ENCODE measurements at places on chromosomes 7 and 10. TPM values are rescaled to one million over a fixed set of nuclear protein-coding genes. Genes with fewer than 3 reads are reported as not detected.

CTAGE8 gene
- 1.4 TPM for polyA plus RNA-seq

ARMC10 gene
- polyA plus RNA-seq: 26.6 TPM

- peak; percentile 44 for DNase-seq
These were observed 61.0 kb upstream of the NFE2L3 start for GRCh38 chr7:26090927-26091519.

- DNase-seq: peak; percentile 91
These were observed 396.5 kb downstream of the ADRA2A start for GRCh38 chr10:111473361-111473760.

DNA sequence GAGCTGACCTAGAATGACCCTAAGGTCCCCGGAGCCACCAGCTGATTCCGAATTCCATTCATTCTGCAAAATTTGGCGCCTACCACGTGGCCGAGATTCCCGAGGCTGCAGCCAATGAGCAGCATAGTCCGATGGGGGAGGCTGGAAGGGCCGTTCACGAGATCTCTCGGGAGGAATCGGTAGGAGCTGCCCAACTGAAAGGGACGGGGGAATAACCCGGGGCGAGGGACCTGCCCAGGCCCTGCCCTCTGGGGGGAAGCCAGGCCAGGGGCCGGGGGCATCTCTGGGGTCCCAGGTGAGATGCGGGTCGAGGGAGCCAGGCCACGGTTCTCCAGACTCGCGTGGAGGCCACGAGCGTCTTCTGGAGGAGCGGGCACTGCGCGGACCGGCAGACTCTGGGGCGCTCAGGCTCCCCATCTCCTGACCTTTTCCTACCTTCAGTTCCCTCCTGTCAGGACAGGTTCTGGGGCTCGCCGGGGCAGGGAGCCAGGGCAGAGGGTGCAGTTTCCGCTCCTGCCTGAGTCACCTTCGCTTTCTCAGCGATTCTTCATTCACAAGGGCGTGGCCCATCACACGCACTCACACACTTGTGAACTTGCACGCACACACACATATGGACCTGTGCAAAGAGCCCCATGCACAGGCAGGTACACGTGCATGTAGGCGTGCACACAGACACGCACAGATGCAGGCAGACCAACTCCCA is 173.4 kb downstream of the RNF216 start:
- peak; percentile 85 for DNase-seq

DNA sequence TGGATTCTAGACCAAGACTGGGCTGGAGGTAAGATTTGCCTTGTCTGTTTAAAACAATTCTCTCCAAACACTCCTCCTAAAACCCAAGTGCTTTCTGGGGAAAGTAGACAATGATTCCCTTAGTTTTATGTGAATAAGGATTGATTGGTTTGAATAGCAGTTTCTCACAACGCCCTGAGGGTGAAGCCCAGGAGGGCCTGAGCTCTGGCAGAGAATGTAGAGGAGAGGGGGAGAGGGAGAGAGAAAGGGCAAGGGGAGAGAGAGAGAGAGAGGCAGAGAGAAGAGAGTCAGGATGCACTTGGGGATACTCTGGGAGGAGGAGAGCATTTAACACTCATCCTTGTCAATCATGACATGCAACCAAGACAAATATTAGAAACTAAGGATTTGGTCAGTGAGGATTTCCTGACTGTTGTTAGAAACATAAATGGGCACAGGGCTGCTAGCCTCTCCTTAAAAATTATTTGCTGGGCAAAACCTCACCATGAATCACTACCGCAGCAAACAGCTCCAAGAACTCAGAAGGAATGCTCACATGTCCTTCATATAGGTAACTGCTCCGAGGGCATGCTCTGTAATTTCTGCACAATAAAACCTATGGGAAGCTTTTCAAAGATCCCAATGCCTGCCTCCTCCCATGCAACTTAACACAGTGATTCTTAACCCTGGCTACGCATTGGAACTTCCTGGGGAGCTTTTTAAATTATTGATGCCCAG is 55.2 kb upstream of the RAPGEF5 start:
- DNase-seq: no peak

- DNase-seq: peak; percentile 79
These were observed 14.8 kb downstream of the ZSCAN25 start for GRCh38 chr7:99631295-99632109.
